ENCODE measurements at places on chromosomes 1 and 21.

- DNase-seq = no peak
Observed at GRCh38 chr1:167431909-167432650, 86.2 kb downstream of the CD247 start.

DNA sequence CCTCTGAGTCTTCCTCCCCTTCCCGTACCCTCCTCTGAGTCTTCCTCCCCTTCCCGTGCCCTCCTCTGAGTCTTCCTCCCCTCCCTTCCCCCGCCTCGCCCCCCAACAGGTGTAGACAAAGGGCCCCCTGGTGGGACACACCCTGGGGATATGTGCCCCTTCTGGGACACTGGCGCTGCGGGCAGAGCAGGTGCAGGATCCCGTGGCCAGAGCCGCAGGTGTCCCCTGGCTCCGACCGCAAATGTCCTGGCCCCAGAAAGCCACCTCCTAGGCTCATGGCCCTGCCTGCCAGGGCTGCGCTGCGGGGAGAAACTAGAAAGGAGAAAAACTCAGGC lies 51.5 kb upstream of the ARHGEF16 start:
- no peak for DNase-seq

- DNase-seq = no peak
Observed at GRCh38 chr1:112717263-112717873, 2.2 kb upstream of the PPM1J start.

DNA sequence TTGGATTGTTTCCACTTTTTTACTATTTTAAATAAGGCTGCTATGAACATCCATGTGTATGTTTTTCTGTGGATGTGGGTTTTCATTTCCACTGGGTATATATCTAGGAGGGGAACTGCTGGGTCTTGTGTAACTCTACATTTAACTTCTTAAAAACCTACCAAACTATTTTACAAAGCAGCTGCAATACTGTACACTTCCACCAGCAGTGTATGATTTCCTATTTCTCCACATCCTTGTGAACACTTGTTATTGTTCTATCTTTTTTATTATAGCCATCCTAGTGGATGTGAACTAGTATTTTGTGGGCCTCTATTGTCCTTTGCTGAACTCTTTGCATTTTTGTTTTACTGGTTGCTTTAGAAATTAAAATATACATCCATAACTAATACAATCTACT lies 33.4 kb downstream of the DIPK1A start:
- DNase-seq = no peak

DNA sequence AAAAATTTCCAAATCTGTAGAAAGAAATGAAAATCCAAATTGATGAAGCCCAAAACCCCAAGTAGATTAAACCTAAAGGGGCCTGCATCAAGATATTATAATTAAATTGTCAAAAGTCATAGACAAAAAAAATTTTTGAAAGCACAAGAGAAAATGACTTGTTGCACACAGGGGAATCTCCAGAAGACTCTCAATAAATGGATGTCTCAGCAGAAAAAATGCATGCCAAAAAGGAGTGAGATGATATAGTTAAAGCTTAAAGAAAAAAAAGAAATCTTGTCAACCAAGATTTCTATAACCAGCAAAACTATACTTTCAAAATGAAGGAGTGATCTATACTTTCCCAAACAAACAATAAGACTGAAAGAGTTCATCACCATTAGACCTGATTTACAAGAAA lies 393.2 kb upstream of the SPAG17 start:
- DNase-seq = no peak

DNA sequence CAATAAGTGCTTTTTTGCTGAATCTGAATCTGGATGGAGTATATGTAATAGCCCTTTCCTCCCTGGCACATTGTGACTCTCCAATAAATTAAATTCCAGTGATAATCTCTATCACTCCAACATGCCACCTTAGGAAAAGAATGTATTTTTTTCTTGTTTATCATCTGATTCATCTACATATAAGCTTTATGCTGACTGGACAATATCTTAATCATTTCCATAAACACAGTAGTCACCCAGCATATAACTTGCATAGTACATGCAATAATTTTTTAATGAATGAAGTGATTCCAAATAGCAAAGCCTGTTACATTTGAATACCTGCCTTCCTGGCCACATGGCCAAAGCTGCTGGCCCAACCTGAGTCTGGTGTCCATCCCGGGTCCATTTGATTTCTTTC lies 477.6 kb upstream of the USP24 start:
- no peak for DNase-seq

GRCh38 chr1:18634276-18634675 lies 3.6 kb downstream of the PAX7 start:
- DNase-seq = no peak

DNA sequence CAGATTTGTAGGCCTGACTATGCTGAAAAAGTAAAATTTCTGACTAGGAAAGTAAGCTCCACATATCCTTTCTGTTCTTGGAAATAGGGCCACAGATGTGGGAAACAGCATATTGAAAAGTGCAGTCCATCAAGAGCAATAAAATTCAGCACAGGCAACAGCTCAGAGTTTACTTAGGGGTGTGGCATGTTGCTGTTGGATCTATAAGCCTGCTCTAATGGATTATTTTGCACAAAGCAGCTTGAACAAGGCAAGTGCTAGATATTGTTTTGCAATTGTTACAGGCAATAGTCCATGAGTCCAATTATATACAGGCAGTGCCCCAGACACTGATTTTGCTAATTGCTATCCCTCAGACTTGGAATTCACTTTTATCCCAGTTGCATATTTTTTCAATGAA lies 289.8 kb upstream of the SNX7 start:
- DNase-seq = no peak

- DNase-seq = no peak
Observed at GRCh38 chr21:35563885-35564451, 496.4 kb downstream of the SETD4 start.

Measured in D341Med (cell line).